Hippocampal formation (tissue), 2 donors: ENCODE measurements at places on chromosomes 7 and 10.

GRCh38 chr7:123655614-123656013 lies at the start of gene LMOD2:
Gene LMOD2 (plus strand): TSS chr7:123655866. CDS start chr7:123655964, 98 bp downstream.
- DNase-seq = no peak

- DNase-seq = no peak
Measured at GRCh38 chr10:131134651-131135050, 176.9 kb downstream of the TCERG1L start.

DNA sequence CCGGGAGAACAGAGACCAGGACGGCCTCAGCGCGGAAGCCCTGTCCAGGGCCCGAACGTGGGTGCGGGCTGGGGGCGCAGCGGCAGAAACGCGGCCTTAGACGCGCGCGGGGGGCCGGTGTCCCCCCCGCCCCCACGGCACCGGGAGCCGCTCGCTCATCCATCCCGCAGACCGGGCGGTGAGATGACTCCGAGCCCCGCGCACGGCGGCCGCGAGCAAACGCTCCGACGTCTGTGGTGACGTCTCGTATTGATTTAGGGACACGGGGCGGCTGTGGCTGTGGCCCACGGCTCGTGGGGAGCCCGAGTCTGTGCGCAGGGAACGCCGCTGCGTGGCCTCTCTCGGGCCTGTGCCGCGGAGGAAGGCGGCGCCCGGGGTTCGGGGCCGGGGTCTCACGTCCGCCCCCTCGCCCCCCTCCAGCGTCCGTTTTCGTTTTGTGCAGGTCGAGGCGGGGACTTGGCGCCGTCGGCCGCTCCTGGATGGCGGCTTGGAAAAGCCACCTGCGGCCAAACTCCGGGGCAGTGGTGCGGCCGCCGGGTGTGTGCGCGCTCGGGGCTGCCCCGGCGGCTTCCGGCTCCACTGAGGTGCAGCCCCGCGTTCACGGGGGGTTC lies 1.0 kb upstream of the NKX6-2 start:
- no peak for DNase-seq

DNA sequence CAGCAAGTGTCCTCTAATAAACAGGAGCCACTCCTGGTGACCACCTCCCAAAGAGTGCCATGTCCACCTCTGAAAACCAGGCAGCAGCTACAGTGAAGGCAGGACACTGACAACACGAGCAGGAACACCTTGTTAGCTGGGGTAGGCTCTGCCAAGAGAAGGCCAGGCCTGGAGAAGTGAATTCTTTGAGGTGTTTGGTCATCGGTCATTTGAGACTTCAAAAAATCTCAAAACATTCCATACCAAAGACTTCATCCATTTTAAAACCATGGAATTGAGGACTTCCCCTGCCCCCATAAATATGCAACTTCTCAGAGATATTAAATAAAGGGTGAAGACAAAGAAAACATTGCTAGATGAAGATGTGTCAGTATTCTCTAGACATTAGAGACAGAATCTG lies 28.4 kb upstream of the OPALIN start:
- DNase-seq = no peak

DNA sequence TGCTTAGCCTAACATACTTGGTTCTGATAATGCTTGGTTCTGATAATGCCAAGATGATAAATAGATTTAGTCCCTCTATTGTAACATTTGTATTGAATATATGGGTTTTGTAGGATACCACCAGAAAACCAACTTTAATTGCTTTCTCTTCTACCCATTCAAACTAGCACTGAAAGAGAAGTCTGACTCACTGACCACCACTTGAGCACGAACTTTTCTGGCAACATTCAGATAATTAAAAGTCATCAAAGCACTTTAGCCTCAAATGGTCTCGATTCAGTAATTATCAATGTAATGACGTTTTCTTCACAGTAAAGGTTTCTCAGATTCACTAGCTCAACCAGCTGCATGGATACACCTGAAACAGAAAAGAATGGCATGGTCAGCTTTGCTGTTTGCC lies 63.0 kb downstream of the HDAC9 start:
- no peak for DNase-seq
